Left renal cortex interstitium (tissue), 4 donors: ENCODE measurements at places on chromosomes 13 and 19. TPM values are rescaled to one million over a fixed set of nuclear protein-coding genes. Genes with fewer than 3 reads are reported as not detected.

DNA sequence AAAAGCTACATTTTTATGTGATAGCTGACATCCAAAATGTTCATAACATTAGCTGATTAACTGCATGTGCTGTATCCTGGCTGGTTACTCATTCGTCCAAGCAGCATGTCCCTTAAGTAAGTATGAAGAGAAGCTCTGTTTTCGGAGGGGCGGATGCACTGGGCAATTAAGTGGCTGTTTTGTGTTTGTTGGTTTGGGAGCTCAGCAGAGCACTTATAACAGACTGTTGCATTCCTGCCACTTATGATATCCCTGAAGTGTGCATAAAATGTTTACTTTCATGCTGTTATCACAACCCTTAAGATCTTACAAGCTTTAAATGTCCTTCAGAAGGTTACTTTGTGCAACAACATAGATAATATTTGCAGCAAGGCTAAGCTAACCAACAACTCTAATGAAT is 264.1 kb downstream of the NALCN start:
- DNase-seq: no peak

GRCh38 chr13:49610176-49610575 is 18.1 kb upstream of the ARL11 start:
- DNase-seq: no peak

GRCh38 chr13:57582032-57582431 is 49.5 kb upstream of the PCDH17 start:
- no peak for DNase-seq

DNA sequence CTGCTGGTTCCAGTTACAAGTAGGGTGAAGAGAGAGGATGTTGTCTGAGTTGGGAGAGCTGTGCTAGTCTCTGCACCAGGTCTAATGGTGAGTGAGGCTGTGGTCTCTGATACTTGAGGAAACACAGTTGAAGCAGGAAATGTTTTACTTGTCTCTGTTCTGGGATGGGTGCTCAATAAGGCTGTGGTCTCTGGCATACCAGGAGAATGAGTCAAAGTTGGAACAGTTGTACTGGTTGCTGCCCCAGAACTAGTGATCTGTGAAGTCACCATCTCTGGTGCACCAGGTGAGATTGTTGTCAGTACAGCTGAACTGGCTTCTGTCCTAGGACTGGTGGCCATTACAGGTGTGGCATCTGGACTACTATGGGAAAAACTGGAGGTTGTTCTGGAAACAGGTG is 74.7 kb downstream of the MUC16 start:
- no peak for DNase-seq

DNA sequence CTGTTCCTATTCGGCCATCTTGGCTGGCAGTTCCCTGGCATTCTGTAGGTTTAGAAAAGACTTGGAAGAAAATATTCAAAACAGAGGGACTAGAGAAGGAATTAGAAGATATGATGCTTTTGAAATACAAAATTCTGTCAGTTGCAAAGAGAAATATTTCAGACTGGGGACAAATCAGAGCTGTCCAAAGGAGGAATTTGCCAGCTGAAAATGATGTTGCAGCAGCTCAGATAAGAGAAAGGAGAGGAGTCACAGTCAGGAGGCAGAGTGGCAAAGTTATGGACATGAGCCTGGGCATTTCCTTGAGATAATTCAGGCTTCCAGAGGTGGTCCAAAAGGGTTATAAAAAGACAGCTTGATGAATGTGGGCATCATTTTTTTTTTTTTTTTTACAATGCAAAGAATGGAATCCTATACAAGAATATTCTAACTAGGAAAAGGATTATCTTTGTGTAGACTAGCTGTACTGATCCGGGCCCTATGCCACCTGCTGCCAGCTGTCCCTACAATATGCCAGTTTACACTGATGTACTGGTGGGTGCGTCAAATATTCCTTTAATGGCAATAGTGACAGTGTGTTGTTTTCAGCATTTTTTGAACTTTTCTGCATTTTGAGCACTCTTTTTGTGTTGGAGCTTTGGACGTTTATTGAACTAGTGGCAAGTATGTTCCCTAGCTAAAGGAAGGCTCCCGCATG is 31.8 kb upstream of the CBY2 start:
- DNase-seq: no peak

DNA sequence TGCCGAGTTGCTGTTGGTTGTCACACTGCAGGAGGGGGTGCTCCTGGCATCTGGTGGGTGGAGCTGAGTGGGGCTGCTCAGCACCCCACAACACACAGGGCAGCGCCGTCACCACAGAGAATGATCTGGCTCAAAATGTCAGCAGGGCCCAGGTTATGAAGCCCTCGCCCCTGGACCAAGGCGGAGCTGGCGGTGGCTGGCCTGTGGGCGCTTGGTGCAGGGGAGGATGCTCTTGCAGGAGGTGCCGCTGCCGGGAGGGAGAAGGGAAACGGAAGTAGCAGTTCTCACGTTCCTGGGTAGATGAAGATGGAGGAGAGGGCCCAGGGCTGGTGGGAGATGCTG is 14.2 kb upstream of the LENG8 start:
- no peak for DNase-seq

GRCh38 chr13:85013006-85013405 is 786.2 kb downstream of the SLITRK6 start:
- DNase-seq: no peak

- DNase-seq: no peak
These were observed 24.1 kb downstream of the RFX2 start for GRCh38 chr19:6086068-6086788.

DNA sequence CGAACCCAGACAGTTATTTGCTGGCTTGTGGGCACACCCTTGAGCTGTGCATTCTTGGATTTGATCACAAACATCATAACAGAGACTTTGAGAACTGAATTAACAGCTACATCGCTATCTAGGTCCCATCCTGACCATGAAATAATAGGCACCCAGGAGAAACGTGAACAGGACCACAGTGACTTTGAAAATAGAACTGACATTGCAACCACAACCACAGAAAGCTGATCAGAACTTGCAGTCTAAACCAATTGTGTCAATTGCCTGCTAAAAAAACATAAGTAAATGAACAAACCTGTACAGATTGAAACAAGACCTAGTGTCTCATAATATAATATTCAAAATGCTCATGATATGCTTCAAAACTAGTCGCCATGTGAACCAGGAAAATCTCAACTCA is 18.3 kb upstream of the KATNAL1 start:
- DNase-seq: no peak

DNA sequence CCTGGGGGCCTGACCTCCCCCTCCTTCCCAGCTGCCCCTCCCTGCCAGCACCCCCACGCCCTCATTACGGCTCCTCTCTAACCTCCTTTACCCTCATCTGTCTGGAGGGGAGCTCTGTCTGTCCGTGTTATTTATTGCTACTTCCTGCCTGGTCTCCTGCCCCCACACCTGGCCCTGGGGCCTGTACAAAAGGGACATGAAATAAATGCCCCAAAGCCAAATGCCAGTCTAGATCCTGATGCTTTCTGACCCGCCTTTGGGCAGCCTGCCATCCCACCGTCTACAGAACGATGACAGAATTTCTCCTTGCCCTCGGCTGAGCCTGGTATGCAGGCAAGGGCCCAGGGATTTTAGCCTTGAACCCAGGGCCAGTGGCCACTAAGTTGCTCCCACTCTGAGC is 15.4 kb upstream of the CD22 start:
- DNase-seq: no peak

DNA sequence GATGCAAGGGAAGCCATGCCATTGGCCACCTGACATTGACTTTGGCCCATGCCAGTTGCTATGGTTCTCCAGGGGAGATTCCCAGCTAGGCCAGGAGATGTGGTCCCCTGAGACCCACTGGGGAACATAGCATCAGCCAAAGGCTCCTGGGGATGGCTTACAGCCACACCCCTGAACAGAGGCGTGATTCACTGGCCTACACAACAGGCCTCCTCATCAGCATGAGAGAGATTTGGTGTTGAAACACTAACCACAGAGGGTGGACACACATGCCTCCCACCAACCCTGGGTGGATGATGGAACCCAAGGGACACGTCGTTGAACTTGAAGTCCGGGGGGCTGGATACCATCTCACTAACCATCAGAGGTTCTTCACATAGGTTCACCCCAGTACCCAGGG is 14.4 kb downstream of the IQCN start:
- no peak for DNase-seq

DNA sequence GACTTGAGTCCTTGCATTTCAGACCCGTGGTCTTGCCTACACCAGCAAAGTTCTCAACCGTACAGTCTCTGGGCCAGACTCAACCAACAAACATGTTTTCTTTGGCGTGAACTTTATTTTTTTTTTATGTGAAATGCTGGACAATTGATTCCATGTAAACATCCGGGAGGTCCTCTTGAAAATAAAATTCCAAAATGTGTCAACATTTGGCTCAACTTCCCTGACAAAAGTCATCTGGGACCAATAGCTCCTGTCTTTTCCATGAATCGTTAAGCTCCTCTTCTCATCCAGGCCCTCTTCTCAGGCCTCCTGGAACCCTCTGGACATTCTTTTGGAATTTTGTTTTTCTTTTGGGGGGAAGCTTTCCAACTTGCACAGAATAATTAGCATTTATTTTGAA is 2.7 kb downstream of the ALDH16A1 start:
- DNase-seq: no peak

- no peak for DNase-seq
These were observed 836 bp upstream of the BST2 start for GRCh38 chr19:17406046-17406886.

DNA sequence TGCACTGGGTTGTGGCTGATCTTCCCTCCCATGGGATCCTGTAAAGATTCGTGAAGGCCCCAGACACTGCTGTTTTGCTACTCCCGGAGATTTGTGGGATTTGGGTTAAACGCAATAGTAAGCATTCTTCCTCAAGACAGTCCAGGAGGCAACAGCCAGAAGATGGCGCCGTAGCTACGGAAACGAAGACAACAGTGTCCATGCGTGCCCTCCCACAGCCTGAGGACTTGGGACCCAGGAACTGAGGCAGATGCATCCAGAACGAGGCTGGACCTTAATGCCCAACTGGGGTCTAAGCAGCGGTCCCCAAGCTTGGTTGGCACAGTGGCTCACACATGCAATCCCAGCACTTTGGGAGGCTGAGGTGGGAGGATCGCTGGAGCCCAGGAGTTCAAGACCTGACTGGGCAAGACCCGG is 57.6 kb upstream of the ZNF507 start:
- peak; percentile 62 for DNase-seq

DNA sequence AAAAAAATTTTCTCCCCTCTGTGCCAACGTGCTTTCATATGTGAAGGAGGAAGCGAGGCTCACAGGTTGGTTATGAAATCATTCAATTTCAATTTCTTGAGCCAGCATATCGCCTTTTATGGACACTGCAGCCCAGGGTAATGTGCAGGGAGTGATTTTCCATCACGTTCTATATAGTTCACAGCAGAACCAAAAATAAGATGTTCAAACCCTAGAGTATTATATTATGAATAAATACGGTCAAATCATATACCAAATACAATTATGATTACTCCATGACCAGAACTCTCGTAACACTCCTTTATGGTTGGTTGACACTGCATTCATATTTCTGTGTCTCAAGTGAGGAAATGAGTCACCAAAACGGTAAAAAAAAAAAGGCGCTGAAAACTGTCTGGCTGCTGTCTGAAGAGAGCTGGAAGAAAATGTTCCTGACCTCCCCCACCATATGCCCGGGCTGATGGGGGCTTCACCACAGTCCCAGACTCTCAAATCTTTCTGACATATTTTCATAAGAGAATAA is 75.8 kb upstream of the UBAC2 start:
- no peak for DNase-seq

DNA sequence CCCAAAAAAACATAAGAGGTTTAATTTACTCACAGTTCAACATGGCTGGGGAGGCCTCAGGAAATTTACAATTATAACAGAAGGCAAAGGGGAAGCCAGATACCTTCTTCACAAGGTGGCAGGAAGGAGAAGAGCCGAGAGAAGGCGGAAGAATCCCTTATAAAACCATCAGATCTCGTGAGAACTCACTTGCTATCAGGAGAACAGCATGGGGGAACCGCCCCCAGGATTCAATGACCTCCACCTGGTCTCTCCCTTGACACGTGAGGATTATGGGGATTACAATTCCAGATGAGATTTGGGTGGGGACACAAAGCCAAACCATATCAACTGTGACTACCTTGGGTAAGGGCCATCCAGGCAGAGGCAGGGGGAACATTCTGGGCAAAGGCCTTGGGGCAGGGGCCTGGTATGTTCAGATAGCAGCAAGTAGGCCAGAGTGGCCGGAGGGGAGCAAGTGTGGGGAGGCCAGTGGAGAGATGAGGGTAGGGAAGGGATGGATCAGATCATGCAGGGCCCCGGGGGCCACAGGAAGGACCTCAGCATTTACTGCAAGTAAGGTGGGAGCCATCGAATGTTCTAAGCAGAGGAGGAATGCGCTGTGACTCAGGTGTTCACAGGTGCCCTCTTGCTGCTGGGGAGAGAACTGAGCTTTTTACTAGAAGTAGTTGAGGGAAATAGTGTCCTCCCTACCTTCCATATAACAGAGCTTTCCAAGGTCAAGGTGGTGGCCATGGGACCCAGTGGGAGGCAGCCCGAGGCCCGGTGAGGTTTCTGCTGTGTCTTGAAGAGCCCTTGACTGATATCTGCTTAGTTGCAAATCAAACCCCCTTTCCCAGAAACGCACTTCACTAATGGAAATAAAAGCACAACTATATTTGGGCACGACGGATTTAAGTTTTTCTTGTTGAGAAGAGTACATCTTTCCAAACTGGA is 18.0 kb downstream of the RAB3D start:
- no peak for DNase-seq

DNA sequence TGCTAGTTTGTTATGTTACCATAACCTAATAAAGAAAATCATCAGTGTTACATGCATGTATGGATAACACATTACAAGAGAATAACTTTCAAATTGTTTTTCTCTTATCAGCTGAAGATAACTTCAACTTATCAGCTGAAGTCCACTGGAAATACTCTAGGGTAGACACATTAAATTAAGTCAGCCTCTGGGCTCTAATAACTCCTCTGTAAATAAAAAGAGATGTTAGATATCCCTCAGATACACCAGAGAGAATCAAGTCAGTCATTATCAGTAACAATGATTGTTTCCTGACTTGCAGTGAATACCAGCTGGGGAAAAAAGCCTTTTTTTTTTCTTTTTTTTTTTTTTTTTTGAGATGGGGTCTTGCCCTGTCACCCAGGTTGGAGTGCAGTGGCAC is 1.6 kb upstream of the KBTBD7 start:
- no peak for DNase-seq

The MTUS2 gene
- polyA plus RNA-seq: 0.92 TPM

The PGPEP1 gene
- 26.9 TPM for polyA plus RNA-seq

The ERFL gene
- 0.07 TPM for polyA plus RNA-seq

The ZNF492 gene
- polyA plus RNA-seq: 2.1 TPM

The CBY2 gene
- 1.5 TPM for polyA plus RNA-seq

The ANKRD10 gene
- polyA plus RNA-seq: 177 TPM

The GRIK5 gene
- 33.9 TPM for polyA plus RNA-seq

The SPINT2 gene
- polyA plus RNA-seq: 308 TPM

The PRODH2 gene
- 27.5 TPM for polyA plus RNA-seq

The MED16 gene
- 49.9 TPM for polyA plus RNA-seq
